Chondrocyte (in vitro differentiated cells): ENCODE measurements at places on chromosomes 12 and 14. TPM values are rescaled to one million over a fixed set of nuclear protein-coding genes. Genes with fewer than 3 reads are reported as not detected.

DNA sequence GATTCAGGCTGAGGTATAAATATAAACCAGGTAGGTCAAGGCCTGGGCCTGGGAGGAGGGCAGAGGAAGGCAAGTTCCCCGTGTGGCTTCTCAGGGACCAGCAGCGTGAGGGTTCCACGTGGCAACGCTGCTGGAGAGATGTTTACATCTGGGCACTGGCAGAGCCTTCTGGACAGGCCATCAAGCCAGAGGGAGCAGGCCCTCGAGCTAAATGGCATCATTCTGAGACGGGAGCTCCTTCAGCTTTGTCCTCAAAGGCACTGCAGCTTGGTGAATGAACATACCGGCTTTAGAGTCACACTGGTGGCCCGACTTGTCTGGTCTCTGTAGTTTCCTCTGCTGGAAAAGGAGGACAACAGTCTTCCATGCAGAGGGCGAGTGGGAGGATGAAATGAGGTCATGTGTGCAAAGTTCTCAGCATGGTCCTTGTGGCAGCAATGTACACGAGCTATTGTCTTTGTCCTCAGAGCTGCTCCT, 231.3 kb downstream of the ZFP36L1 start:
- peaks cover 47% of the 10 kb centered on the region for H3K4me1 ChIP-seq
- no peak overlapping the region for H3K27ac ChIP-seq
- no peak overlapping the region for H3K4me3 ChIP-seq
- no peaks in the 10 kb centered on the region for H3K27me3 ChIP-seq
- no peaks in the 10 kb centered on the region for H3K36me3 ChIP-seq

DNA sequence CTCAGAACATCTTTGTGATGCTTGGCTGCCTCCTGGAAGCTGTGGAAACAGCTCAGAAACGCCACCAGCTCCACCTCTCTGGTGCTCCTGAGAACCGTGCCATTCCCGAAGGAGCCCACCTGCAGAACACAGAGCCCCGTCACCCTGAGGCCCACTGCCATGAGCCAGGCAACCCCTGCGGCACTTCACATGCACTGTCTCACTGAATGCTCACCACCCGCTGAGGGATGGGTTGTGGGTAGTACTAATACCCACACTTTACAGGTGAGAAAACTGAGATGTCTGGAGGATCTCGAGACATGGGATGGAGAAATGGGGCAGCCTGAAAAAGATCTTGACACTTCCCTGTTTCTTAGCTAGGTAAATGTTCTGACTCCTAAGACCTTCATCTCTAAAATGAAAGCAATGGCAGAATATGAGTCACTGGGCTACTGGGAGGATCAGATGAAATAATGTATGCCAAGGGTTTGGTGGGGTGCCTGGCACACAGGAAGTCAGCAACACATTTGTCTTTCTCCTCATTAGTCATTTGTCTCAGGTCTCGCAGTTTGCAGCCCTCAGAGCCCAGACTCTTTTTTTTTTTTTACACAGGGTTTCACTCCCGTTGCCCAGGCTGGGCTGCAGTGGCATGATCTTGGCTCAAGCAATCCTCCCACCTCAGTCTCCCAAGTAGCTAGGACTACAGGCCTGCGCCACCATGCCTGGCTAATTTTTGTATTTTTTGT, 5.3 kb downstream of the OASL start:
- DNase-seq, result no peak
- H3K27ac ChIP-seq, result peak overlapping the region; percentile 45
- peaks cover 19% of the 10 kb centered on the region for H3K4me1 ChIP-seq
- no peaks in the 10 kb centered on the region for H3K27me3 ChIP-seq
- no peak overlapping the region for H3K4me3 ChIP-seq

The THAP2 gene
- 4.8 to 5.9 TPM (median 5.2 TPM) in 3 replicates for total RNA-seq

The ADGRD1 gene
- total RNA-seq, result 1.7 to 4.7 TPM (median 3.5 TPM) in 3 replicates

The ZDHHC17 gene
- 36.0 to 43.0 TPM (median 39.6 TPM) in 3 replicates for total RNA-seq

The OTUB2 gene
- 0.99 to 2.1 TPM (median 1.9 TPM) in 3 replicates for total RNA-seq

DNA sequence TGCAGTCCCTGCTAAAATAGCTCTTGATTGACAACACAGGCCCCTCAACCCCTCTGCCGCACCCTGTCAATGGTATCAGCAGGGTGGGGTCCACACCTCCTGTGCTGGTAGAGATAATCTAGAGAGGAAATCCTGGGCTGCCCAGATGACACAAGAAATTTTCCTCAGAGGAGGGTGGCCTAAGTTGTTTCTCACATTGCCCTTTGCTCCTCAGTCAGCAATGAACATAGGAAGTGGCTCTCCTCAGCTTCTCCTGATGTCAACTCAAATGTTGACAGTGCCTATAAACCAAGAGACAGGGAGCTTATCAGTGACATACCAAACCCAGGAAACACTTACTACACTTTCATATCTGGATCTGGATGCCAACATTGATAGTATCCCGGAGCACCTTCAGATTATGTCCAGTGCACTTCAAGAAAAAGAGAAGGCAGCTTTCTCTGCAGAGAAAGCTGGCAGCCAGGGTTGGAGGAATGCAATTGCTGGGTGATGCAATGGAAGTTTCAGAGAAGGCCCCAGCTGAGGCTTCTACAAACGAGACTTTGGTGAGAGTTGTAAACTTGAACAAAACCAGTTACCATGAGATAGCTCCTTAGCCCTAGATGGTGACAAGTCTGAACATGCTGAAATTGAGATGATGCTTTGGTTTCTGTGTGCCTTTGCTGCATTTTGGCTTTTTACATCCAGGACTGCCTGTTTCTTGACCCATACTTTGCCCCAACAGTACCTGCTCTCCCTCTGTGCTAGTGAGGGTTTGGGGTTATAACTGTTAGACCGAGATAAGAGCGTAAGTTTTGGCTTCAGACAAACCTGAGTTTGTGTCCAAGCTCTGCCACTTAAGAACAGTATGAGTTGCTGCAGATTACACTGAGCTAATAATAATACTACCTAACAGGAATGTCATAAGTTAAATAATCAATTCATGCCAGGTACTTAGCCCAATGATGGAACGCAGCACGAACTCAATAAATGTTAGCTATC, 183.5 kb downstream of the NUAK1 start:
- H3K36me3 ChIP-seq, result no peaks in the 10 kb centered on the region
- no peaks in the 10 kb centered on the region for H3K27me3 ChIP-seq
- peaks cover 26% of the 10 kb centered on the region for H3K4me1 ChIP-seq
- no peak overlapping the region for H3K4me3 ChIP-seq
- H3K27ac ChIP-seq, result peak overlapping the region; percentile 81

- peaks cover 45% of the 10 kb centered on the region for H3K27me3 ChIP-seq
- peak within 1 kb of the TSS; percentile 76 for H3K27ac ChIP-seq
- H3K36me3 ChIP-seq, result no peaks in the 10 kb centered on the region
Observed at GRCh38 chr12:48183091-48183875, at the start of gene CCDC184. TSS of gene CCDC184 (plus strand) at chr12:48183644. CDS start at chr12:48184123, 479 bp downstream.
